Endothelial cell (in vitro differentiated cells): ENCODE measurements at places on chromosomes 11 and 22.
A peak's percentile ranks its signal among the peaks of the same experiment; 100 is the strongest.

DNA sequence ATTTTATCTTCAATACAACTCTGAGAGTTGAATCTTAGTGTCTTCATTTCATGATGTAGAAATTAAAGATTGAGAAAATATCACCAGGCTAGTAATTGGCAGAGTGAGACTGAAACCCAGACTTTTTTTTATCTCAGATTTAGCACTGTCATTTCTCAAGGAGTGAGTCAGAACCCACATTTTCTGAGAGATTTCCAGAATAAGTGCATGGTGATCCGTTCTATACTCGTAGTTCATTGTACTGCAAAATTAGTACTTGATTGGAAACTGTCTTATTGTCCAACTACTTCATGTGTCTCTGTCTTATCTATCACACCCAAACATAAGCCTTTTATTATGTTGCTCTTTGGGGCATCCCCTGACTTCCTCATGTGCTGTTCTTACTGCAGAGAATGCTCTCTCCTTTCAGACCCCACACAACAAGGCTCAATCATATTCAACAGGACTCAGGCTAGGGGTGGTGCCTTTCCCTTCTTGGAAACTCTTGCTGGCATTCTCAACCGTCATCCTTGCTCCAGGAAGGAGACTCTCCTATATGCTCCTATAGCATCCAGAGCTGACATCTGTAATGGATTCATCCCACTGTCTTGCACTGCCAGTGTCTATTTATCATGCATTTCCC, 76.7 kb upstream of the BLID start:
- DNase-seq = no peak

- DNase-seq = no peak
Observed at GRCh38 chr22:22210889-22211833, 33.4 kb upstream of the VPREB1 start.

GRCh38 chr22:47296405-47297260, 534.2 kb downstream of the TBC1D22A start:
- no peak for DNase-seq

- no peak for DNase-seq
Observed at GRCh38 chr22:20956258-20957101, 10.6 kb upstream of the AIFM3 start.

DNA sequence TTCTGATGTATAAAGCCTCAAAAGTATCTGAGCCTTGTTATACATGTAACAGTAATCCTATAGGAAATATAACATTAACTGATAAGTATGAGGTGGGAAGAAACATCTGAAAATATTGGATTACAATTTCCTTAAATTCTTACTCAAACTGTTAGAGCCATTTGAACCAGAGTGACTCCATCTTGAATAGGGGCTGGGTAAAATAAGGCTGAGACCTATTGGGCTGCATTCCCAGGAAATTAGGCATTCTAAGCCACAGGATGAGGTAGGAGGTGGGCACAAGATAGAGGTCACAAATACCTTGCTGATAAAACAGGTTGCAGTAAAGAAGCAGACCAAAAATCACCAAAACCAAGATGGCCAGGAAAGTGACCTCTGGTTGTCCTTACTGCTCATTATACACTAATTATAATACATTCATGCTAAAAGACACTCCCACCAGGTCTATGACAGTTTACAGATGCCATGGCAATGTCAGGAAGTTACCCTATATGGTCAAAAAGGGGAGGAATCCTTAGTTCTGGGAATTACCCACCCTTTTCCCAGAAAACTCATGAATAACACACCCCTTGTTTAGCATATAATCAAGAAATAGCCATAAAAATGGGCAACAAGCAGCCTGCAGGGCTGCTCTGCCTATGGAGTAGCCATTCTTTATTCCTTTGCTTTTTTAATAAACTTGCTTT, 114.9 kb downstream of the PGR start:
- DNase-seq = no peak

- no peak for DNase-seq
Observed at GRCh38 chr11:44799012-44799411, 72.2 kb downstream of the TSPAN18 start.

GRCh38 chr11:704228-704674, 1.8 kb upstream of the EPS8L2 start:
- DNase-seq = no peak

GRCh38 chr11:132046288-132046865, 676.0 kb downstream of the NTM start:
- no peak for DNase-seq

DNA sequence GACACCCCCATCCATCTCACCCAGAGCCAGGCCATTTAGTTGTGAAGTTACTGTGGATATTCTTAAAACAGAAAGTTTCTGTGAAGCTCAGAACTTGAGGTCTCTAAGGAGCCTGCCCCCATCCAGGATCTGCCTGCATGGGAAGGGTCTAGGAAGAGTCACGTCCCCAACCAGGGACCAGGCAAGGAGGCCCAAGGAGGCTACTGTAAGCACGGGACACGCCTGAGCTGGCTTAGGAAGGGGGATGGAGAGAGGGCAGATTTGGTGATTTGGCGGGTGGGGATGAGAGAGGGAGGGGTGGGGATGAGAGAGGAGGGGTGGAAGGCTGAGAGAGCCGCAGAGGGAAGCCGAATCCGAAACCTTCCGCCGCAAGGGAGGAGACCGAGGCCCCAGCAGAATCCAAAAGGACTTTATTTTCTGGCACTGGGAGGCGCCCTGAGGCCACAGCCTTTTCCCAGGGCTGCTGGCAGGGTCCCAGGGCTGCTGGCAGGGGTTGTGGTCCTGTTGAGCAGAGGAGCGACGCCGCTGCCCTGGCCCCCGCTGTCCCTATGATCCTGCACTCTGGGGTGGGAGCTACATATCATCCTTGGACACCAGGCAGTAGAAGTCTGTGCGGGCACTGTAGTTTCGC, 9.4 kb downstream of the SIGIRR start:
- DNase-seq = no peak

- DNase-seq = no peak
Observed at GRCh38 chr11:60500276-60500910, 7.8 kb downstream of the MS4A12 start.

DNA sequence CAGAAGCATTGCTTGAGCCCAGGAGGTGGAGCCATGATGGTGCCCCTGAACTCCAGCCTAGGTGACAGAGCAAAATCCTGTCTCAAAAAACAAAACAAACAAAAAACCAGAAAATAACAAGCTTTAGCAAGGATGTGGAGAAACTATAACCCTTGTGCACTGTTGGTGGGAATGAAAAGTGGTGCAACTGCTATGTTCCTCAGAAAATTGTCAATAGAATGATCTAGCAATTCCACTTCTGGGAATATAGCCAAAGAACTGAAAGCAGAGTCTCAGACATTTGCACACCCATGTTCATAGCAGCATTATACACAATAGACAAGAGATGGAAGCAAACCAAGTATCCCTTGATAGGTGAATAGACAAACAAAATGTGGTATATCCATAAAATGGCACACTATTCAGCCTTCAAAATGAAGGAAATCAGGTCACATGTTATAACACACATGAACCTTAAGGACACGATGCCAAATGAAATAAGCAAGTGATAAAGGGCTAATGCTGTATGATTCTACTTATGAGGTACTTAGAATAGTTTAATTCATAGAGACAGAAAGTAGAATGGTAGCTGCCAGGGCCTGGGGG, 15.9 kb downstream of the KLHL22 start:
- DNase-seq = no peak

DNA sequence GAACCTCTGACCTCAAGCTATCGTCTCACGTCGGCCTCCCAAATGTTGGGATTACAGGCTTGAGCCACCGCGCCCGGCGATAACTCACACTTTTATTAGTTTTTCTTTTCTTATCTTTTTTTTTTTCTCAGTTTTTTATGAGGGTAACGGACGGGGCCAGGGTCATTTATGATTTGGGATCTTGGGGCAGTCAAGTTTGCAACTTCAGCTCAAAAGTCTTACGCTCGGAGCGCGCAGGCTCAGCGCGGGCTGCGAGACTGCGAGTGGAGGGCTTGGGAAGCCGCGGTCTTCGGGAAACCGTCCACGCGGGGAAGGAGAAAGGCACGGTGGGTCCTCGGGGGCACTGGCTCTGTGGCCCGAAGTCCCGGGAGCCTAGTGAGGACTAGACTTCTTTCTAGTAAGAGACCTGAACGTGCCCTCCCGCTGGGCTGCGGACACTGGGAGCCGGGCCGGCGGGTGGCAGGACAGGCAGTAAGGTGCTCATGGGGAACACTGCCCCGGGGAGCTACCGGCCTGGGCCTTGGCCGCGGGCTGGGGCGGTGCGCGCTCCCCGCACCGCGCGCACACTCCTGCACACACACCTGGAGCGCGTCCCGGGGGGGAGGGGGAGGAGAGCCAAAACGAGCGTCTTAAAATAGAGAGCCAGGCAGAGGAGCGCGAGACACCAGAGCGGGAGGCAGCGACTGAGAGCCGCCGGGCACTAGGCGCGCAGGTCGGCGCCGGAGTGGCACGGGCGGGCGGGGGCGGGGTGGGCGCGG, 476 bp upstream of the BARX2 start:
- peak; percentile 43 for DNase-seq

DNA sequence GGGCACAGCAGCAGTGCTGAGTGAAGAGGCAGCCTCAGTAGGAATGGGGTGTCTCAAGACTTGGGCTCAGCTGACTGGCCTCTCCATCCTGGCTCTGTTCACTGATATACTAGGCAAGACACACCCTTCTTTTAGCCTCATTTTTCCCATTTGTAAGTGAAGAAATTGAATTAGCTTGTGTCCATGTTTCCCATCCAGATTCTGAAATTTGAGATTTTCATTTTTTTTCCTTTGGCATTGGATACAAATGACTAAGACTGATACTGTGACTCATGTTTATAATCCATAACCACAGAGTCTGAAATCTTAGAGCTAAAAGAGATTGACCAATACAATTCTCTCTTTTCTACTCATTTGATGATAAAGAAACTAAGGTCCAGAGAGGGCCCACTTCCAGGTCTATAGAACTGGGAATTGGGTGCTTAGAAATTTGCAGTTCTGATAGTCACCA, 110.9 kb downstream of the KCNC1 start:
- DNase-seq = no peak

- DNase-seq = no peak
Observed at GRCh38 chr11:4695442-4695841, 2.2 kb downstream of the OR51E2 start.

- peak; percentile 85 for DNase-seq
Observed at GRCh38 chr11:65524741-65525545, at the start of gene SCYL1. Gene SCYL1 (plus strand): TSS chr11:65525083. CDS start chr11:65525154, 71 bp downstream.

DNA sequence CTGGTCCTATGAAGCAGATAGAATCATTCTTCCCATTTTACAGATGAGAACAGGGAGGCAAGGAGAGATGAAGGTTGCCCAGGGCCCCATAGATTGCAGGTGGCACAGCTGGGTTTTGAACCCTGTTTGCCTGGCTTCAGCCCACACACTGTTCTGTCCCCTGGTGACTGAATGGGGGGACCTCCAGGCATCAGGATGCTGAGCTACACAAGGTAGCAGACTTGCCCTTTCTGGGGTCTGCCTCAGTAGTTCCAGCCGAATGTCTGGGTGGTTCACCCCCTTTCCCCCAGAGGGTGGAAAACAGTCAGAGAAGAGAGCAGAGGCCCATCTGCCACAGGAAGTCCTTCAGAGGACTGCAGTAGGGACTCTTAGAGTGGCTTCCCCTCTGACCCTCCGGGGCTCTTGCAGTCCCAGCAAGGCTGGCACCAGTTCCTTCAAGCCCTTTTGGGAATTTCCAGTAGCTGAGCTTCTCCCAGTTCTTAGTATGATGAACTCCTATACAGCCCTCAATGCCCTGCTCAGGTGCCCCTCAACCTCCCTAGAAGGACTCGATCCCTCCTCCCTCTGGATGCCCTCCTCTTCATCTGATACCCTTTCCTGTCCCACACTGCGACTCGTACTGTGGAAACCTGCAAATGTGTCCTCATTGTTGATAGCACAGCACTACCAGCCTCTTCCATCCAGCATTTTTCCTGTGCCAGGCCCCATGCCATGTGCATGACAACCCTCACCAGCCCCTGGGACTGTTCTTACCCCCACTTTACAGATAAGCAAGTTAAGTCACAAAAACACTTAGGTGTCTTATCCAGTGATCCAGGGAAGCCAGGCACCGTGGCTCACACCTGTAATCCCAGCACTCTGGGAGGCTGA, 82.8 kb downstream of the IGLL1 start:
- DNase-seq = no peak

DNA sequence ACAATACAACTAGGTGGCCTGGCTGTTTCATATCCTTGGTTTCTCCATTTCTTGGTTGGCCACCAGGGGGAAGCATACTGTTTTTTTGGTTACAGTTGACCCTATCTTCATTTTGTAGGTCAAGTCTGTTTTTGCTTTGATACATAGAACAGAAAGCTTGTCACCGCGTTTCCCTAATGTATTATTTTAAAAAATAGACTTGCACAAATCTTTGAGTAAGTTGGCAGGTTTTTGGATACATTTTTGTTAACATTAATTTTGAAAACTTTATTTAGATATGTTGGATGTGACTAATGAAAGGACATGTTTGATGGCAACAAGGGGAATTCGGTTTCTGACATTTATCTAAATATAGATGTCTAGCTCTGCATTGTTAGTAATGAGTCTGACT, 3.0 kb downstream of the NCR3LG1 start:
- DNase-seq = peak; percentile 77

GRCh38 chr11:2297623-2298030, 4.1 kb downstream of the C11orf21 start:
- no peak for DNase-seq

- peak; percentile 31 for DNase-seq
Observed at GRCh38 chr22:29701155-29701999, 18.4 kb upstream of the CABP7 start.

- no peak for DNase-seq
Observed at GRCh38 chr11:131723088-131723487, 352.7 kb downstream of the NTM start.

DNA sequence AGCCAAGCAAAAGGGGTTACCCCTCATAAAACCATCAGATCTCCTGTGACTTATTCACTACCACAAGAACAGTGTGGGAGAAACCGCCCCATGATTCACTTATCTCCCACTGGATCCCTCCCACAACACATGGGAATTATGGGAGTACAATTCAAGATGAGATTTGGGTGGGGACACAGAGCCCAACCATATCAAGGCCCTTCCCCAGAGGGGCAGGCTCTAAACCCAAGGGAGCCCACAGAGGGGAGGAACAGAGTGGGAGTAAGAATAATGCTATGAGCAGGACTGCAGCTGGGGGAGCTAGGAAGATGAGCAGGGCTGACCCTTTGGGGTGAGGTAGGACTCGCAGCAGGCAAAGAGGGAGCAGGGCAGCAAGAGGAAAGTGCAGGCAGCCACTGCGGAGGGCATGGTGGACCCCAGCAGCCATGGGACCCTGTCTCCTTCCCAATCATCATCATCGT, 59.3 kb downstream of the CD82 start:
- no peak for DNase-seq

DNA sequence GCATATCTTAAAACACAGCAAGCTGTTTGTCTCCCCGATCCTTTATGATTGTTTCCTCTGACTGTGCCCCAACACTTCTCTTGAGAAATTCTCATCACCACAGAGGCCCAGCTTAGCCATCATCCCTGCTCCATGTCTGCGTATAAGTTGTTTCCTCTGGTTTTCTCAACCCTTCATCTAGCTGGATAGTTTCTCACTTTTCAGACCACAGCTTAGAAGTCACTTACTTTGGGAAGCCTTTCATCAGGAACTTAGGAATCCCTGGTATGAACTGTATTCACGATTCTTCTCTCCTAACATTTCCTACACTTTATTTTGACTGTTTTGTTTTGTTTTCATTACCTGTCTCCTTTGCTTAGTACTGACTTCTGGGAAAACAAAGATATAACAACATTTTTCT, 295.2 kb downstream of the GUCY1A2 start:
- DNase-seq = no peak

- DNase-seq = no peak
Observed at GRCh38 chr22:44575381-44576268, 77.6 kb upstream of the RTL6 start.

- DNase-seq = no peak
Observed at GRCh38 chr11:87263979-87264378, 226.2 kb downstream of the TMEM135 start.

- DNase-seq = no peak
Observed at GRCh38 chr11:12009617-12010321, 1.3 kb upstream of the DKK3 start.
